Kasumi-1 (cell line): ENCODE measurements at places on chromosomes 13 and 19.

DNA sequence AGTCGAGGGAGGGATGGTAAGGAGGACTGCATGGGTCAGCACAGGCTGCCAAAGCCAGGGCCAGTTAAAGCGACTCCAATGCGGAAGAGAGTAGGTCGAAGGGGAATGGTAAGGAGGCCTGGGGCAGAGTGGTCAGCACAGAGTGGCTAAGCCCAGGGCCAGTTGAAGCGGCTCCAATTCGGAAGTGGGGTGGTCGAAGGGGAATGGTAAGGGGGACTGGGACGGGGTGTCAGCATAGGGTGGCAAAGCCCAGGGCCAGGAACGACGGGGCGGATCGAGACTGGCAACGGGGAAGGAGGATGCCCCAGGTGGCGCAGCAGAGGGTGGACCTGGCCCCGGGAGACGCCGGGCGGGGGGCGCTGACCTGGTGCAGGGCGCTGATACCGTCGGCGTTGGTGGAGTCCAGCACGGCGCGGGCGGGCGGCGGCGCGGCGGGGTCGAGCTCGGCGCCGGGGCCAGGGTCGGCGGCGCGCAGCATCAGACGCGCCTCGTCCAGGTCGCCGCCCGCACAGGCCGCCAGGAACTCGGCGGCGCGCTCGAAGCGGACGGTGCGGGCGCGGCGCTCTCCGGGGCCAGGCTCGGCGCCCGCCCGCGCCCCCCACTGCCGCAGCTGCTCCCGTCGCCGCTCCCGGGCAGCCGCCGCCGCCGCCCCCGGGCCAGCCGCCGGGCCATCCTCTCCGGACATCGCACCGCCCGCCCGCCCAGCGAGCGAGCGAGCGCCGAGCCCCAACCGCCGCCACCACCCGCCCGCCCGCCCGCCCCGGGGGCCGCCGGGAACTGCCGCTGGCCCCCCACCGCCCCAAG, at the start of gene PPP1R12C:
Gene PPP1R12C (minus strand): TSS at position 779 of the 804 bp plus-strand sequence. CDS start 94 bp downstream, at position 685.
- no peak for DNase-seq

- DNase-seq, result no peak
Observed at GRCh38 chr13:52760077-52760476, 20.5 kb upstream of the CNMD start.

DNA sequence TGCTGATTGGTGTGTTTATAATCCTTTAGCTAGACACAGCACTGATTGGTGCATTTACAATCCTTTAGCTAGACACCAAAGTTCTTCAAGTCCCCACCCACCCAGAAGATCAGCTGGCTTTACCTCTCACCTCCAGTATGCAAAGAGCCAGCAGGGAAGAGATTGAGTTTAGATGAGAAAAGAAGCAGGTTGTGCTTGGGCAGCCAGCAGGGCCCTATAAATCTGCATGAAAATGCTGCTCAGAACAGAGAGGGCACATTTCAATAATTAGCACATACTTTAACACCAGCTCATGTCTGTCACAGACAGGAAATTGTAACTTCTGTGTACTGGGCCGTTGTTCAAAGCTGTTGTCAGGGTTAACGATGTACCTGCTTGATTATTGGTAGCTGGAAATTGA, 1204.3 kb downstream of the UQCRFS1 start:
- DNase-seq, result no peak

GRCh38 chr13:79401259-79402070, 4.6 kb downstream of the RBM26 start:
- peak; percentile 66 for DNase-seq

DNA sequence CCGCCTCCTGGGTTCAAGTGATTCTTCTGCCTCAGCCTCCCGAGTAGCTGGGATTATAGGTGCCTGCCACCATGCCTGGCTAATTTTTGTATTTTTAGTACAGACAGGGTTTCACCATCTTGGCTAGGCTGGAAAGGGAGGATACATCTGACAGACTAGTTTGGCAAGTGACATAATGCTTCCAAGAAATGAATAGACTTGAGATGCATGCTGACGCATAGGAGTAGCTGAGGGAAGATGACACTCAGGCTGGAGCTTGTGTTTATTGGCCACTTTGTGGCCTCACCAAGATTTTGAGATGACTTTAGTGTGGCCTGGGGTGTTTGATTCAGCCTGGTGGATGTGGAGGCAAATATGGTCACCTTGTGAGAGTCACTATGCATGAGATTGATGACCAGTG, 4.0 kb downstream of the ZNF586 start:
- no peak for DNase-seq

DNA sequence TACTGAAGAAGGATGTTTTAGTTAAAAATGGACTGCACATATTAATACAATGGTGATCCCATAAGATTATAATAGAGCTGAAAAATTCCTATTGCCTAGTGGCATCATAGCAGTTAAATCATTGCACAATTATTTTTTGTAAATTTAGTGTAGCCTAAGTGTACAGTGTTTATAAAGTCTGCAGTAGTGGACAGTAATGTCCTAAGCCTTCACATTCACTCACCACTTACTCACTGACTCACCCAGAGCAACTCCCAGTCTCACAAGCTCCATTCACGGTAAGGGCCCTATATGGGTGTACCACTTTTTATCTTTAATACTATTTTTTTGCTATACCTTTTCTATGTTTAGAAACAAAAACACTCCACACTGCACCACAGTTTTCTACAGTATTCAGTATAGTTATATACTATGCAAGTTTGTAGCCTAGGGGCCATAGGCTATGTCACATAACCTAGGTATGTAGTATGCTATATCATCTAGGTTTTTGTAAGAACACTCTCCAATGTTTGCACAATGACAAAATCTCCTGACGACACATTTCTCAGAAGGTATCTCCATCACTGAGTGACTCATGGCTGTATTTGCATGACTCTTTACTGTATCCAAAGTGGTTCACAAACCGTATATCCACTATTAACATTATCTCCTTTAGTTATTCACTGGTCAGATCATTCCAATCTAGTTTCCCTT, 536.0 kb downstream of the KLF12 start:
- DNase-seq, result no peak

DNA sequence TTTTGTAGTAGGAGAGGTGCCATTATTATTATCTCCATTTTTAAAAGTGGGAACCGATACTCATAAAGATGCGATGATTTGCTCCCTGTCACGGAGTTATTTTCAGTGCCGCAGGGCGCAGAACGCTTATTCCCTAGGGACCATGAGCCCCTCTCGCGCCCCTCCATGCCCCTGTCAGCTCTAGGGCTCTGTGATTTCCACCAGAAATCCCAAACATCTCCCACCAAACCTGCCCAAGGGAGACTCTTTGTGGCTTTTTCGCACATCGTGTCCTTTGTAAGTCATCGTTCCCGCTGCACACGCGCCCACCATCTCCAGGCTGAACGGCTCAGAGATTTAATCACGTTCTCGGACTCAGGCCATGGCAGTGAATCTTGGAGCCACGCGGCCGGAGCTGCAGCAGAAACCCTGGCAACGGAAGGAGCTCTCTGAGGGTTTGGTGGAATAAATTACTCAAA, 105.1 kb downstream of the DNAJC15 start:
- DNase-seq, result no peak

GRCh38 chr19:19443283-19443682, 37.8 kb downstream of the GATAD2A start:
- no peak for DNase-seq

DNA sequence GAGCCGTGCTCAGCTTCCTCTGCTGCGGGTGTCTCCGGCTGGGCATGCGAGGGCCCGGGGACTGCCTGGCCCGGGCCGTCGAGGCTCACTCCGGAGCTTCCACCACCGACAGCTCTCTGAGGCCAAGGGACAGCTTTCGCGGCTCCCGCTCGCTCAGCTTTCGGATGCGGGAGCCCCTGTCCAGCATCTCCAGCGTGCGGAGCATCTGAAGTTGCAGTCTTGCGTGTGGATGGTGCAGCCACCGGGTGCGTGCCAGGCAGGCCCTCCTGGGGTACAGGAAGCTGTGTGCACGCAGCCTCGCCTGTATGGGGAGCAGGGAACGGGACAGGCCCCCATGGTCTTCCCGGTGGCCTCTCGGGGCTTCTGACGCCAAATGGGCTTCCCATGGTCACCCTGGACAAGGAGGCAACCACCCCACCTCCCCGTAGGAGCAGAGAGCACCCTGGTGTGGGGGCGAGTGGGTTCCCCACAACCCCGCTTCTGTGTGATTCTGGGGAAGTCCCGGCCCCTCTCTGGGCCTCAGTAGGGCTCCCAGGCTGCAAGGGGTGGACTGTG, 1.2 kb downstream of the S1PR4 start:
- DNase-seq, result no peak

GRCh38 chr13:44474122-44474910, 100.7 kb downstream of the SERP2 start:
- no peak for DNase-seq

DNA sequence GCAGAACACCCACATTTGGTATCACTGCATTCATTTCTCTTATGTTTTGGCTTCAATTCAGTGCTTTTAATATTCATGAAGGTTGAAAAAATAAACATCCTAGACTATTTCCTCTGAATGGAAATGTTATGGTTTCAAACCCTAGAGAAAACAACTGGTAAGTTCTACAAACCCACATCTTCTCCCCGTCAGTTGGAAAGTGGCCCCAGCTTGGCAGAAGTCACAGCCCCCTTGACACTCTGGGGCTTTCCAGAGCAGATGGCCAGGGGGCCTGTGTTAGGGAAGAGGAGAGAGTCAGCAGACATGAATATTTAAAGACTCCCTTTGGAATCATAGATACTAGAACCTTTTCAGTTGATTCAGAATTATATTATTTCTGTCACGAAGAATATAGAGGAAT, 123.9 kb downstream of the SHISA2 start:
- no peak for DNase-seq

DNA sequence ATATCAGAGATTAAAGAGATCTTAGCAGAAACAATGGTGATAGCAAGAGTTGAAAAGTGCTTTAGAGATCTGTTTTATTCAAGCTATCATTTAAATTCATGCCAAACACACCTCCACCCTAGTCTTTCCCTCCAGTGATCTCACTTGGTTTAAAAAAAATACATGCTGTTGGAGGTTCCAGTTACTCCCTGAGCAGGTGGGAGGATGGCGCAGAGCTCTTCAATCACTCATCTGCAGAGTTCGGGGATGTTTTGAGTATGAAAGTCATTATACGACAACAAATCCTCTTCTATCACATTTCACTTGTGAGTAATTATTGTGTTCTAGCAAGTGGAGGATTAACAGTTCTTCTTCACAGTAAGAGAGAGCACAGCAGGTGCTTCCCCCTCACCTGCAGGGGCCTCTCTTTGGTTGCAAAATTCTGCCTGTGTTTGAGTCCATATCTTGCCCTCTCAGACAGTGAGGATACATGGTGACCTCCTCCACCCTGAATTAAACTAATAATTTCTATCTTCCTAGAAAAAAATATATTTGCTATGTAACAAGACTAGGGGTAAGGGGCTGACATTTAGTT, 376.7 kb downstream of the LIG4 start:
- DNase-seq, result no peak

DNA sequence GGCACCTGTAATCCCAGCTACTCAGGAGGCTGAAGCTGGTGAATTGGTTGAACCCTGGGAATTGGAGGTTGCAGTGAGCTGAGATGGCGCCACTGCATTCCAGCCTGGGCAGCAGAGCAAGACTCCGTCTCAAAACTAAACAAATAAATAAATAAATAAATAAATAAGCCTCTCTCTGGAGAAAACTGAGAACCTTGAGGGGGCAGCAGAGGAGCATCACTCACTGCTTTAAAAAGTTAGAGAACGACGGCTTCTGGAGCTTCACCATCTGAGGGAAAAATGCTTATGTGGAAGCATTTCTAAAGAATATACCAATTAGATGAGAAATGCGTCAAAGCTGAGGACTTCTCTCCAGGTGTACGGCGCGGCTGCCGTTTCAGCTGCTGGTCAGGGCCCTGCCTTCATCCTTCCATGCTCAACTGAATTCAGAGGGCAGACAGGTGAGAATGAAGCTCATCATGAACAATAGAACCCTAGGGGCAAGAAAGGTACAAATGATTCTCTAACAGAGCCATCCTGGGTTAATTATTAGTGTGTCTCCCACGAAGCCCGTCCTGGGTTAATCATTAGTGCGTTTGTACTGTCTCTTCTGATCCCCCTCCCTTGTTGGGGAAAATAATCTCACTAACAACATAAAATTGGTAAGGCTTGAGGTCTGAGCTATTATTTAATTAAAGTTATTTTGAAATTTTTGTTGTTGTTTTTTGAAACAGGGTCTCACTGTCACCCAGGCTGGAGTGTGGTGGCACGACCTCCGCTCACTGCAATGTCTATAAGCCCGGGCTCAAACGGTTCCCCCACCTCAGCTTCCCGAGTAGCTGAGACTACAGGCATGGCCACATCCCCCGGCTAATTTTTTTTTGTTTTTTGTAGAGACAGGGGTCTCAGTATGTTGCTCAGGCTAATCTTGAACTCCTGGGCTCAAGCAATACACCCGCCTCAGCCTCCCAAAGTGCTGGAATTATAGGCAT, 80.1 kb downstream of the IPO5 start:
- DNase-seq, result peak; percentile 59

GRCh38 chr13:37070956-37071355, 11.5 kb upstream of the SUPT20H start:
- DNase-seq, result no peak

GRCh38 chr13:81682081-81682630, 1341.2 kb upstream of the SPRY2 start:
- DNase-seq, result no peak

- no peak for DNase-seq
Observed at GRCh38 chr13:20125129-20125782, 35.6 kb downstream of the GJA3 start.

DNA sequence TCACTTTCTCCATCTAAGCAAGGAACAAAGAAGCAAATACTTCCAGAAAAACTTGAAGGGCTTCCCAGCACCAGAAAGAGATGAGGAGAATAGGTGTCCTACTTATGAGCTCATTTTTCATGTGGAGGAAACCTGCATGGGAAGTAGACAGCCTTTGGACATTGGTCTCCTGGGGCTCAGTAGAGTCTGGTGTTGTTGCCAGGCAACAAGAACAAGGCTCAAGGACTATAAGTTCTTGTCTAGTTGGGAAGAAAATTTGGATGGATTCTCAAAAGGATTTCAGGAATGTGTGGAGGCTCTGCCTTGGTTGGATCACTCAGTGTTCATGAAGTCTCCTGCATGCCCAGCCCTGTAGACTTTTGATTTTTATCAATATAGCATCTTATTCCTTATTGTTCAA, 84.5 kb downstream of the MBNL2 start:
- DNase-seq, result no peak

- no peak for DNase-seq
Observed at GRCh38 chr19:17206736-17207581, 8.2 kb upstream of the USE1 start.

DNA sequence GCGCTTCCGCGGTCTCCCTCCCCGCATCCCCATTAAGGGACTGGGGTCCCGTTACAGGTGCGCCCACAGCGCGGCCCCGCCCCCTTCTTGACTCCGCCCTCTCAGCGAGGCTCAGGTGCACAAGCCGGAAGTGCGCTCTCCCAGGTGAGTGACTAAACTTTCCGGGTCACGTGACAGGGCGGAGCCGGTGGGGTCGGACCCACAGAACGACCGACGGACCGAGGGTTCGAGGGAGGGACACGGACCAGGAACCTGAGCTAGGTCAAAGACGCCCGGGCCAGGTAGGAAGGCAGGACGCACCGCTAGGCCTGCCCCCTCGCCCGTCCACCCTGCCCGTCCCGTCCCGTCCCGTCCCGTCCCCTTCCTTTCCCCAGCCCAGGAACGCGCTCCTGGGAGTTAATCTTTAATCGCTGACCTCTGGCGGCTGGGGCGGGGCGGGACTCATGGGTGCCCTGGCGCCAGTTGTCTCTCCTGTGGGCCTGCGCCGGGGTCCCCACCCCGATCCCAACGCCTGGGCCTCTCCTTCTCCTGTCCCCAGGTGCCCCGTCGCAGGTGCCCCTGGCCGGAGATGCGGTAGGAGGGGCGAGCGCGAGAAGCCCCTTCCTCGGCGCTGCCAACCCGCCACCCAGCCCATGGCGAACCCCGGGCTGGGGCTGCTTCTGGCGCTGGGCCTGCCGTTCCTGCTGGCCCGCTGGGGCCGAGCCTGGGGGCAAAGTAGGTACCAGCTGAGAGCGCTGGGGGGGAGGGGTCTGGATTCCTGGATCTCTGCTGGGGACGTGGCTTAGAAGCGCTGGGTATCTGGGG, at the start of gene CRB3:
Gene CRB3 (plus strand): TSS at position 202 of the 804 bp plus-strand sequence. CDS start 431 bp downstream, at position 633.
- DNase-seq, result no peak
